ENCODE measurements at places on chromosomes 7 and 10.

GRCh38 chr10:3682745-3683144, 102.3 kb downstream of the KLF6 start:
- no peak for DNase-seq

DNA sequence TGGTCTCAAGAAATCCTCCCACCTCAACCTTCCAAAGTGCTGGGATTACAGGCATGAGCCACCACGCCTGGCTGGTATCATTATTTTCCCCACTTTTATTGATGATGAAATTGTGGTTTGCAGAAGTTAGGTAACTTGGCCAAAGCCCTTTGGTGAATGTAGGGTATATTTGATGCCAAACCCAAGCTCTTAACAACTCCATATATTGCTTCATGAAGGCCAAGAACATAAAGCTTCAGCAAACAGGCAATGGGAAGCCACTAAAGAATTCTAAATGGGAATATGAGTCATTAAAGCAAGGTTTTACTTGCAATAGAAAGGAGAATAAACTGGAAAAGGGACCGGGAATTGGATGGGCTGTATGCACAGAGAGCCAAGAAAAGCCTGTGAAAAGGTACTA, 142.7 kb downstream of the KMT2E start:
- DNase-seq = no peak

DNA sequence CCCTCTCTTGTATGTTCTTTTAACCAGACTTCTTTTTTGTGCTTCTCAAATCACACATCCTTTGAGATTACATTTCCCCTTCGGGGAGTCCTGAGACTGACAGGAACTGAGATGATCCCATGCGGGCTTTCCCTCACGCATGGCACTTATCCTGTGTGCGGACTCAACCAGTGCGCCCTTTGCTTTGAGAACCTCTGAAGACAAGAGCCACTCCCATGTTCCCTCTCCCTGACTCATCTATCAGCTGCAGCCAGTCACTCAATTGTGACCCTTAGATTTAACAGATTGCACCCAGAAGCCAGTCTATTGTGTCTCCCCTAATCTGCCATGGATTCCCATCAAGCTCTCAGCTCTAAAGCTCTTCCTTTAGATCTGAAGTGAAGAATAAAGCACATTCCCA, 353.9 kb upstream of the MEOX2 start:
- no peak for DNase-seq

DNA sequence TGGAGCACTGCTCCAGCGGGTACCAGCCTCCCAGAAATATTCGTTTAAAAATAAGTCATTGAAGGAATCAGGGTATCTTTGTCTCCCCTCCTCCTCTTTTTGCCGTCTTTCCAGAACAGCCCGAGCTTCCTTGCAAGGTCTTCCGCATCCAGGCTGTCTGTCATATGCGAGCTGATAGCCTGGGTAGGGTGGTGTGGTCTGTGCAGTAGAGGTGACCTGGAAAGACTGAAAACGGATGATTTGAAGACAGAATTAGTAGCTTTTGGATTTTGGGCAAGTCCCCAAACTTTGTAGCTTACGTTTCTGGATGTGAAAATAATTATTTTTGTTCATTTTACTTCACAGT, 480 bp downstream of the VPS50 start:
- no peak for DNase-seq

GRCh38 chr10:96453856-96454583, 59.7 kb downstream of the TLL2 start:
- no peak for DNase-seq

- DNase-seq = no peak
Measured at GRCh38 chr10:132152896-132153580, 33.7 kb upstream of the DPYSL4 start.

DNA sequence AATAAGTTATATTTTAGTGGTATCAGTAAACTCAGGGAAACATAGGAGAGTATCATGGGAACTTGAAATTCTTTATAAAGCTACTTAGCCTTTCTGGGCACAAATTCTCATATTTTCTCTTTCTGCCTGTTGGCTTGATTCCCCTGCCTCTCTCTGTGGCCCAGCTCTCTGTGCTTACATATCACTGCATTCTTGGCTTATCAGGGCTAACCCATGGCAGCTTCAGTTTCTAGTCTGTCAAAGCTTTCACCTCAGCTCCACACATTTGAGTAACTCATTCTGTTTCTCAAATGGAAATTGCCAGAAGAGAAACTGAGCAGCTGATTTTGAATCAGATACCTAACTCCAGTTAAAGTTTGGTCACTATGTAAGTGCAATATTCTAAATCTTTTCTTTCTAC, 713.1 kb downstream of the DNAJB9 start:
- no peak for DNase-seq

DNA sequence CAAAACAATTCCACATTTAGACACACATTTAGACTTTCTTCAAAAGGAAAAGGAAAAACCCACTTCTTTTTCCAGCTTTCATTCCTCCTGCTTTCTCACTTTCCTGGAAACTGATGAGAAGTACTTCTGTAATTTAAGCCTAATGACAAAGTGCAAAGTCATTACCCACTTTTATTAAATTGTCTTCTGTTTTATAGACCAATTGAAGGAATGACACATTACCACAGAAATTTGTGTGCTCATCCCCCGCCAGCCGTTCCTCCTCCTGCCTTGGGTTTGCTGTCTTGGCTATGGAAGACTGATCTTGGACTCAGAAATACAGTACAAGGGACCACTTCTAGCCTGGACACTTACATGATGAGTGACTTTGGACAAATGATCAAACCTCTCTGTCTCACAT, 717.8 kb downstream of the SORCS3 start:
- no peak for DNase-seq

DNA sequence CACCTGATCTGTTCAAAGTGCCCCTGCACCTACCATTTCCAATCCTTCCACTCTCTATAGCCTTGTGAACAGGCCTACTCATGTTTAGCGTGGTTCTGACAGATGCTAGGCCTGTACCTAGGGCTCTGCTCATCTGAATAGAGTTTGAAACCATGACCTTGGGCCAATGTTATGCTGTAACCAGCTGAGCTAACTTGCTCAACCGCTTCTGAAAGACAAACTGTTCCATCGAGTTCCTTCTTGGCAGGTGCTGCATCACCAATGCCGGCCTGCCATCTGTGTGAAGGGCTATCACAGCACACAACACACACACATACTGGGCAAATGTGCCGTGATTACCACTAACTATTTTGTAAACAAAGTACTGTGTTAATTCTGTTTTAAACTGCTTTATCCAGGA, 419.0 kb upstream of the GALNT17 start:
- no peak for DNase-seq

- no peak for DNase-seq
Measured at GRCh38 chr7:47782022-47782421, 166.2 kb downstream of the PKD1L1 start.

GRCh38 chr10:89414879-89415821, 782 bp downstream of the IFIT5 start:
- peak; percentile 7 for DNase-seq

- DNase-seq = no peak
Measured at GRCh38 chr7:149456506-149457421, 4.1 kb downstream of the ZNF777 start.

- DNase-seq = no peak
Measured at GRCh38 chr10:69685802-69686585, 55.9 kb downstream of the FAM241B start.

- no peak for DNase-seq
Measured at GRCh38 chr7:87564296-87564963, 36.3 kb downstream of the ABCB1 start.

DNA sequence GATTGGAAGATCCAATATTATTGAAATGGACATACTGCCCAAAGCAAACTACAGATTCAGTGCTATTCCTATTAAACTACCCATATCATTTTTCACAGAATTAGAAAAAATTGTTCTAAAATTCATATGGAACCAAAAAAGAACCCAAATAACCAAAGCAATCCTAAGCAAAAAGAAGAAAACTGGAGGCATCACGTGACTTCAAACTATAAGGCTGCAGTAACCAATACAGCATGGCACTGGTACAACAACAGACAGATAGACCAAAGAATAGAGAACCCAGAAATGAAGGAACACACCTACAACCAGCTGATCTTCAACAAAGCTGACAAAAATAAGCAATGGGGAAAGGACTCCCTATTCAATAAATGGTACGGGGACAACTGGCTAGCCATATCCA, 765.4 kb downstream of the SORCS3 start:
- no peak for DNase-seq

DNA sequence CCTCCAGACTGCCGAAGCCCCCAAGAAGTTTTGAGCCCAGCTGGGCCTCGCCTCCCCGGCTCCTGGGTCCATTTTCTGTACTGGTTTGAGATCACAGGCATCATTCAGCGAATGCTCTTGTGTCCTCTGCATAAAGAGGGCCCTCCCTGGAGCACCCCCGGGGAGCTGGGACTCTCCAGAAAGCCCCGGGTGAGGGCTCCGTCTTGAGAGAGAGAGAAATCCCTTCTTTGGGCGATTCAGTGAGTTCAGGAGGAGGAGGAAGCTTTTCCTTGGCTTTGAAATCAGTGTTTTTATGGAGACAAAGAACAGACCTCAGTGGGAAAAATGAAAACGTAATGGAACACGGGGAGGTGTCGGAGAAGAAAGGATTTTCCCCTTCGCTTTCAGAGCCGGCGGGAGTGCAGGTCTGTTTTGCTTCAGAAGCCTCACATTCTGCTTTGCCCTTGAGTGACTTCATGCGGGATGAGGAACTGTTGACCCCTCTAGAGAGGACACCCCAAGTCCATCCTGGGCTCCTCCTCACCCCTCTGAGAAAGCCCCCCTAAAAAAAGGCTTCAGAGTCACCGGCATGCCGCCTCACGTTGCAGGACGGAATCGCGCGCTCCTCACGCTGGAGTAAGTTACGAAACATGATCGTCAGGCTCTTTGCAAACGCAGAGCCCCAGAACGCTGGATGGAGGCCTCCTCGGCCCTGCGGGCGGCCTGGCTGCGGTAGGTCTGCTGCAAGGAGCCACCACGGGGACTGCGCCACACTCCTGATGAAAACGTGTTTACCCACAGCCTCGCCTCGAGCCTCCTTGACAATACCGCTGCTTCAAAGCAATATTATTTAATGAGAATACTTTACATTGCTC, 8.5 kb upstream of the AP5Z1 start:
- DNase-seq = no peak

GRCh38 chr10:75165684-75166622, 44.6 kb upstream of the VDAC2 start:
- no peak for DNase-seq

GRCh38 chr10:67221939-67222494, 296.2 kb downstream of the LRRTM3 start:
- DNase-seq = no peak

GRCh38 chr10:93096901-93097300, 23.2 kb downstream of the CYP26A1 start:
- no peak for DNase-seq

DNA sequence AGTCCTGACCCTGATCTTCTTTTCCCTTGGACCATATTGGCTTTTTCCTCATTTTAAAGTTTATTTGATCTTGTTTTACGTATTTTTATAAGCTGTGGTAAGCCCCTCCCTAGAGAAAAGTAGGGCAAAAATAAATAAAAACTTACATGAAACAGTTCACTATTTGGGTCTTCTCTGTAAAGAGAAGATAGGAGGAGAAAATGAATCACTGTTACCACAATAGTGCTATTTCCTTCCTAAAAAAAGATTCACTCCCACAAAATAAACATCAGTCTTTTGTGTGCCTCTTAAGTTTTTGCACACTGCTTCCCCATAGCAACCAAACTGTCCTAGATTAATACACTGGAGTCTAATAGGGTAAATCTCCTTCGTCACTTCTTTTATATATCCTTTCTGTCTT, 1.4 kb upstream of the SVIL start:
- DNase-seq = no peak

DNA sequence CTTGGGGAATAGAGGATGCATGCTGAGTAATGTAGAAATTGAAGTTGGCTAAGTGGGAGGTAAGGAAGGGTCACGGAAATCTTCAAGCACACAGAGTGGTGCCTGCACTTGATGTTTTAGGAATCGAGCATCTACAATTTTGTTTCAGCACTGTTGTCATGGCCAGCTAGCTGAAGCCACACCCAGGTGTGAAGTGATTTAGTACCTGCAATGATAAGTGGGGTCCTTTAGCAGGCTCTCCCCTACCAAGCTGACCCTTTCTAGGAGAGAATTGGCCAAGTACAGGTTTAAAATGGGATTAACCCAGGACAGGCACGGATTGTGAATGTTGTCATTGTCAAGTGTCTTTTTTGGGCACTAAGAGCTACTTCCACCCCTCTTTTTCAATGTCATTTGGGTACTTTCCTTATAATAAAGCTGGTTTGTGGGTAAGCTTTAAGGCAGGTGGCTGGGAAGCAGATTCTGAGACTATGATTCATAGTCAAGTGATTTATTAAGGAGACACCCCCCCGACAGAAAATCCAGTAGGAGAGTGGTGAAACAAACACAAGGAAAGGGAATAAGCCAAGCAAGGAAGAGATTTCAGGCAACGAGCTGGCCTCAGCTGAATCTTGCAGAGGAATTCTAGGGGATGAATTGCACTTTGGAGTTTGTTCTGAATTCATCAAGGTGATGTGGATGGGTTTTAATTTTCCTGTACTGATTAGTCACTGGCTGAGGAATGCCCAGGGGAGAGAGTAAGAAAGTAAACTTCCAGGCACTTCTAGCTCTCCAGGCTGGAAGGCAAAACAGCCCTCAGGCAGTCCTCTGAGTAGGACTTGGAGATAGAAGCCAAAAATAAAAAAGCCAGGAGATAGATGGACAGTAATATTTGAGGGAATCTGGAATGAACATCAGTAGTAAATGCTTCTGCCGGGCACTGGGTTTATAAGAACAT, 1128.4 kb downstream of the SORCS3 start:
- DNase-seq = no peak

DNA sequence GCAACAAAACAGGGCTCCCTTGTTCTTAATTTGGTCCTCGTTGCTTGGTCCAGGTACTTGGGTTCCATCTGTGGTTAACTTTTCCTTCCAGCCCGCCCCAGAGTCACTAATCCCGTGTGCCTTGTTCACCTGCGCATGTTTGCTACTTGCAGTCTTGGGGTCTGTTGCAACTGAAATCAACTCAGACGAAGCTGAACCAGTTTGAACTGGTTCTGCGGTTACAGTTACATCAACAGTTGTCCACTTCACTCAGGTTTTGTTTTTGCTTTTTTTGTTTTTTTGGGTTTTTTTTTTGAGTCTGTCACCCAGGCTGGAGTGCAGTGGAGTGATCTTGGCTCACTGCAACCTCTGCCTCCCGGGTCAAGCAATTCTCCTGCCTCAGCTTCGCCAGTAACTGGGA, 34.7 kb downstream of the TRRAP start:
- no peak for DNase-seq

GRCh38 chr7:107857541-107857912, 33.5 kb upstream of the DLD start:
- DNase-seq = no peak

DNA sequence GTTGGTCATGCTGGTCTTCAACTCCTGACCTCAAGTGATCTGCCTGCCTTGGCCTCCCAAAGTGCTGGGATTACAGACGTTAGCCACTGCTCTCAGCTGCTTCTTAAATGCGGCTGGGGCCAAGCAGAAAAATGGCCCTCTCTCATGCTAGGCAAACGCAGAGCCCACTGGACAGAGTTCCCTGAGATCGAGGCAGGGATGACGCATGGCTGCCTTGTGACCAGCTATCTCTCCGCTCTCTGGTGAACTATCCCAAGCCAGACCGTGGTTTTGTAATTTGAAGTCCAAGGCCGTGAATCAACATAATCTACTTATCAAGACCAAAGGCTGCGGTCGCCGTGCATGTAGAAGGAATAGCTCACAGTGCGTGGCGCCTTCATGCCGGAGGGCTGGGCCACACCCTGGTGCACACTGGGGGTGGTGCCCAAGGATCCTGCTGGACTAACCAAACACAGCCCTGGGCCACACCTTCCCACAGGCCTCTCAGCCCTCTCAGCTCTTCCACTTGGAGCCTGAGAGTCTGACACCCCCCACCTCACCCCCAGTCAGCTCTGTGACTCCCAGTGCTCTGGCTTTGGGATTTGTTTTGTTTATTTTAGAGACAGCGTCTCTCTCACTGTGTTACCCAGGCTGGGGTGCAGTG, 88.1 kb upstream of the CUX1 start:
- DNase-seq = no peak

Measured in activated CD8-positive, alpha-beta memory T cell treated with anti-CD3 and anti-CD28 coated beads for 4 hours (primary cell).